ENCODE measurements at places on chromosomes 2 and 18. TPM values are rescaled to one million over a fixed set of nuclear protein-coding genes. Genes with fewer than 3 reads are reported as not detected.

REG3G gene
- not detected for total RNA-seq

C1D gene
- total RNA-seq: 20.9 TPM

UPP2 gene
- total RNA-seq: not detected

IL37 gene
- not detected for total RNA-seq

Measured in hair follicle dermal papilla cell (primary cell).